Hematopoietic multipotent progenitor cell treated with erythropoietin and hydrocortisone succinate and interleukin-3 and kit ligand, for 6 days (in vitro differentiated cells): ENCODE measurements at places on chromosomes 7 and 10.

DNA sequence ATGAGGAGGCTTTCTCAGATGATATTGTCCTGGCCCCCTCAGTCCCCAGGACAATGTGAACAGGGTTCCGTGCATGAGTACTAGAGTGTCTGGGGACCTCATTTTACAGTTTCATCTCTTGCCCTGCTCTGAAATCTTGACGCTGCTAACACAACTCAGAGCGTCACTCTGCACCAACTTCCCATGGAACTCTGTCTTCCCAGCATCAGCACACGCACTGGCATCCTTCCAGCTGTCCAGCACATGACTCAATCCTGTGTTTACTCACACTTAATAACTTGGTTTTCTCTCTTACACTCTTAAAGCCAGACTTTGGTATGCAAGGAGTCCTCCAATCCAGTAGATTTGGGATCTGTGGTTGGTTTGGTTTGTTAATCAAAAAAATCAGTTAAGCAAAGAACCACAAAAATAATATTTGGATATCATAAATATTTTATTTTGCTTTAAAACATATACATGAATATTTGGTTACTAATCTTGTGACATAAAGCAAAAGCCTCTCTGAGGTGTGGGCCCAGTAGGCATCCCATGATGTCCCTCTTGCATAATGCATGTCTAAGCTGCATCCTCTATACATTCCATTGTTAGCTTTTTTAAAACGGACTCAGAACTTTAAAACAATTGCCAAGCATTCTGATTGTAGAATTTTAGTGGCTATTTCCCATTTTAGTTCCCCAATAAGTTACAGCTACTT, 131.0 kb downstream of the CXCL12 start:
- no peak for DNase-seq

GRCh38 chr10:73759512-73760115, 15.4 kb downstream of the SEC24C start:
- no peak for DNase-seq

GRCh38 chr7:150824379-150825177, 24.0 kb downstream of the TMEM176A start:
- no peak for DNase-seq

DNA sequence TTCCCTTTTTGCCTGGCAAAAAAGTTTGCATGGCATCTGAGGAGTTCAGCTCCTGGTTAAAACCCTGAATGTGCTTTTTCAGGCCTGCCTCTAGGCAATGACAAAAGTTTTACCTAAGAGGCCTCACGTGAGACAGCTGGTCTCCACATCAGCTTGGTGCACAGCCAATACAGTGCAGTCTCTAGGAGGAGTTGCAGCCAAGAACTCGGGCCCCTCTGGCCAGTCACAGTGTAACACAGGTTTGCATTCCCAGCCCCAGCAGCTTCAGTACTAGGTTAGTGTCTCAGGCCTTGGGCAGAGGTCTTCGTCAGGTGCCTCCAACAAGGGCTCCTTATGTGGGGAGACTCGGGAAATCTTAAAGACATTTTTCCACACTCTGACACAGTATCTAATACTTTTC, 771.7 kb downstream of the SORCS1 start:
- DNase-seq: no peak

DNA sequence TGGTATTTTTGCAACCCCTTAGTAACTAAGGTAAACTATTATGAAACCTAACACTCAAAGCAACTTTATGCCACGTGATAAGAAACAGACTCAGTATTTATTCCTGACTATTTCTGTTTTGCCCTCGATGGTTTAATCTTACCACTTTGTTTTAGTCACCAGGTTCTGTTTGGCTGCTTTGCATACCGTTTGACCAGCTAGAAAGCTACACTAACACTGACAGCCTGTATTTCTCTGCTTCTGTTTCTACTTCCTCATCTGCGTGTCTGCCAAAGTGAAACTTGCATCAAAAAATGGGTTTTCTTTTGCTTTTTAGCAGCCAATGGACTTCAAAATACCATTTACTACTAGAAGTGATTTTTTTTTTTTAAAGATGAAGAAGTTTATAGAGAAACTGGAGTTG, 802.5 kb downstream of the GRM8 start:
- no peak for DNase-seq
